ENCODE measurements at places on chromosomes 2 and 18.

GRCh38 chr2:128502638-128503246 lies 184.1 kb upstream of the HS6ST1 start:
- DNase-seq = no peak

- DNase-seq = no peak
These were observed 470.1 kb upstream of the RAB12 start for GRCh38 chr18:8139127-8139527.

DNA sequence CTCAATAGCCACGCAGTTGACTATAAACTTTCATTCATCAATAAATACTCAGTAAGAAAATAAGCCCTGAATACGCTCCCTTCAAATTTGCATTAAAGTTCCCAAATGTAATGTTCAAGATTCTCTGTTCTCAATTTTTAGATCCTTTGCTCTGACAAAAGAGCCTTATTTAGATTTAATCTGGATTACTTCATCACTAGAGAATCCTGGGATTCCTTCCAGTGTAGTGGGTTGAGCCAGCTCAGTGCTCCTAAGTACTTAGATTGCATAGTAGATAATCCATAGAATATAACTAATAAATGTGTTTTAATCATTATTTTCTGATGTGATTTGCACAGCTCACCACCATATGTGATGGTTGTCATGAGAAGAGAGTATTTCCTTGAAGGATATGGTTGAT lies 1286.2 kb downstream of the SUCLG1 start:
- no peak for DNase-seq

- no peak for DNase-seq
These were observed 151.5 kb upstream of the MAP3K20 start for GRCh38 chr2:172924097-172924660.

DNA sequence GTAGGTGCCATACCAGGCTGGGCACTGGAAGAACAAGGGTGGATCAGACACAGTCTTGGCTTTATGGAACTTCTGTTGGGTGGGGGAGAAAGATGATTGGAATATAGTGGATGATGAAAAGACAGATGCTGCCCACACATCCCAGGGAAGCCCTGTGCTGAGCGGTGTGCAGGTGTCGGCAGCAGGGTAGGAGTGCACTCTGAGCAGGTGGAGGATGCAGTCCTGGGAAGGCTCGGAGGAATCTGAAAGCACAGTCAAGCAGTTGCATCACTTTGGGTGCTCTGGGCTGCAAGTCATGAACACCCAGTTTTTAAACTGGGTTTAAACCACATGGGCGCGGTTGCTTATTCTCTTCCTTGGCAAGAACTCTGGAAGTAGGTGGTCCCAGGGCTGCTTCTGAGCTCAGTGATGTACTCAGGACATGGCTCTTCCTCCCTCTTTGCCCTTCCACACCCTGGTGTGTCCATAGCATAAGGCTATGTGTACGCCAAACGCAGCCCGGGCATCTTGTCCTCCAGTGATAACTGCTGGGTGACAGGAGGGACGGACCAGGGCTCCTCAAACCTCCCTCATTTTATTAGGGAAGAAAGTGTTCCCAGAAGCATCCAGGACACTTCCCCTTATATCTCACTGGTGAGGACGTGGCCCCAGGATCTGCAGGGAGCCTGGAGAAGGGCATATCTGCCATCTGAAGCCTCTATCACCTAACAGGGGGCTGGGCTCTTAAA lies 84.0 kb downstream of the SH3RF3 start:
- DNase-seq = no peak

DNA sequence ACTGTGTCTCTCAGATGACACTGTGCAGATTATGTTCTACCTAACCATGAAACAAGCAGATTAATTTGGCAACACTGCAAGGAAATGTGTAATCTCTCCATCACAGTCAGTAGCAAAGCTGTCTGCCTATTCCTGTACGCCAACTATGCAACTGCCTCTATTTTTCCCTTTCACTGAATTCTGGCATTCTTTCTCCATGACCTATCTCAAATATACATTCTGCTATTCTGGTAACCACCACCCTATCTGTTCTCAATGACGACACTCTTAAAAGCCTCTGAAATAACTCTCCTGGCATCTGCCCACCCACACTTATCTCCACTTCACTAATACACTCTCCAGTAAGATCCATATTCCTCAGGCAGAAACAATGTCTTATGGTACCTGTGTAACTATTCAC lies 78.7 kb downstream of the ABCA12 start:
- no peak for DNase-seq

DNA sequence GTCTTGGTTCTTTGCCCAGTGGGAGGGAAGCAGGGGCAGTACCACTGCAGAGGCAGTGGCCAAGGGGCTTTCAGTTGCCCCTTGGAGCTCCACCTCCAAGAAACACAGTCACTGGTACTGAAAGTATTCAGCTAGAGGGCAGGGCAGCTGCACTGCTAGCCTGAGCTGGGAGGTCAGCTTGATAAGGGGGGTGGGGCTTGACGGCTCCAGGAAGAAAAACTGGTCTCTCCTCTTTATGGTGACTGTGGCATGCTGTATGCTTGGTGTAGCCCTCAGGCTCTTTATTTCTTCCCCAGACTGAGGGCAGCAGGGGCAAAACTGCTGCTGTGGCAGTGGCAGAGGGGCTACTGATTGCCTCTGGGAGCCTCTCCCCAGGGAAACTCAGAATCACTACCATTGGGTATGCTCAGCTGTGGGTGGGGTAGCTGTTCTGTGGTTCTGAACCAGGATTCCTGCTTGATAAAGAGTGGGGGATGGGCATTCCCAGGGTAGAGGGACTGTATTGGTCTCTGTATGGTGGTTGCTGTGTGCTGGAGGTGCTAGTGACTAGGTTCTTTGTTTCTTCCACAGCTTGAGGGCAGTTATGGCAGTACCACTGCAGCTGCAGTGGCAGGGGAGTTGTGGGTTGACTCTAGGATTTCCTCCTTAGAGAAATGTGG lies 134.6 kb upstream of the SCN7A start:
- no peak for DNase-seq

DNA sequence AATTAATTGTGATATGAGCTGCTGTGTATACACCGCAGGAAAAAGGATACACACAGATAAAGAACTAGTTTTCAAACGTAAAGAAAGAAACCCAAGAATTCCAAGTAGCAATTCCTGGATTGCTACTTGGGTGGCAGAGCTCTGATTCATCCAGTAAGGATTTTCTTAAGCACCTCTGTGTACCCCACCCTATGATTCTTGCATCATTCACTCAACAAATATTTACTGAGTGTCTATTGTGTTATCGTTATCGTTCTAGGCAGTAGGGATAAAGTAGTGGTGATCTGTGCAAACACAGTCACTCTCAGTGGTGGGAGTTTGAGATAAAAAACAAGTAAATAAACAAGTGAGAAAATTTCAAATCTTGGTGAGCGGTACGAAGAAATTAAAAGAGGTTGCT lies 4.9 kb upstream of the TMEM200C start:
- no peak for DNase-seq

GRCh38 chr2:118084491-118085089 lies 3.7 kb upstream of the INSIG2 start:
- DNase-seq = no peak

DNA sequence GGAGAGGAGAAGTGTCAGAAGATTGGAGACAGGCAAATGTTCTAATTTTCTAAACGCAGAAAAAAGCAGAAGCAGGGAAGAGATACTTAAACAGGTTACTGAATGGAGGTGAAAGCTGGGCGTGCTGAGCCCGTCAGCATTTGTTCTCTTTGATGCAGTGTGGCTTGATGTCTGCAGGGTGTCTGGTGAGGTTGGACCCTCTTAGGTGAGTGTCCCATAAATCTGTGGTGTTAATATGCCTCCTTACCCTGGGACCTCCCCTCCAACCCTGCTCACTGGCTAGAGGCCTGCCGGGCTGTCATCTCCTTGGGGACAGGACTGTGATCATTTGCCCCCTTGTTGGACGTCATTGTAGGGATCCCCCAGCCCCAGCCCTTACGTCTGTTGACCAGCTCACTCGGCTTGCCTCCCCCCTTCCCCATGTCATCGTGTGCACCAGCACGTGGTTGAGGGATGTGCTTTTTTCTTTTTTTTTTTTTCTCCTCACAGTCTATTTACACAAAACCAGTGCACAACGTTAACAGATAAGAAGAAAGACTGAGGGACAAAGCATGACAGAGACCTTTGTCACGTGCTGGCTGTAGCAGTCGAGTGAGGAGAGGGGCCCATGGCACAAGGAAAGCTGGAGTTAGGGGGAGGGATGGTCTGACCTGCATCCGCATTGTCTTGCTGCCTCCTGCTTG lies 56.4 kb downstream of the NCK2 start:
- no peak for DNase-seq

GRCh38 chr2:236239276-236240065 lies 24.7 kb downstream of the ASB18 start:
- DNase-seq = no peak

DNA sequence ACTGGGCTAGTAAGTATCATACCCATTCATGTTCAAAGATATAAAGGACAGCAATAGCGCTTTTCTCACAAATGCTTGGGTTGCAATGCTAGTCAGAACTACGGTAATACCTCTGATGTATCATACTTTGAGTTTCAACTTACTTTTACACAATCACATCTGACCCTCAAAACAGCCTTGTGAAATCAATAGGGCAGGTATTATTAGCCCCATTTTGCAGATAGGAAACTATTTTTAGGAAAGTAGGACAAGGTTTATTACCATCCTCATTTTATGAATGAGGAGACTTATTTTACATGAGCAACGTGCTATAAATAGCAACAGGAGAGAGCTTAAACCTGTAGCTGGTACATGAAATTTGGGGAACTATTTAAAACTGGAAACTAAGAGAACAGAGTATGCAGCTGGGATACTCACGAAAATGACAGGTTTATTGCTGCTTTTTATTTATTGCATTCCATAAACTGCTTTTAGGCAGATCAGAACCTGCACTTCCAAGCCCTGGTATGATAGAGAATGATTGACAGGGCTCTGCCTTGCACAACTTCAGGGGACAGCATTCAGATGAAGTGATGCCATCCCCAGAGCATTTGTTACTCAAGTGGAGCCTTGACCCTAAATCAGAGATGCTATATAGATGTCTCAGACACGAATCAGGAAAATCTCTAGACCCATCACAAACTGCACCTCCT lies 42.4 kb upstream of the PPM1B start:
- DNase-seq = no peak

DNA sequence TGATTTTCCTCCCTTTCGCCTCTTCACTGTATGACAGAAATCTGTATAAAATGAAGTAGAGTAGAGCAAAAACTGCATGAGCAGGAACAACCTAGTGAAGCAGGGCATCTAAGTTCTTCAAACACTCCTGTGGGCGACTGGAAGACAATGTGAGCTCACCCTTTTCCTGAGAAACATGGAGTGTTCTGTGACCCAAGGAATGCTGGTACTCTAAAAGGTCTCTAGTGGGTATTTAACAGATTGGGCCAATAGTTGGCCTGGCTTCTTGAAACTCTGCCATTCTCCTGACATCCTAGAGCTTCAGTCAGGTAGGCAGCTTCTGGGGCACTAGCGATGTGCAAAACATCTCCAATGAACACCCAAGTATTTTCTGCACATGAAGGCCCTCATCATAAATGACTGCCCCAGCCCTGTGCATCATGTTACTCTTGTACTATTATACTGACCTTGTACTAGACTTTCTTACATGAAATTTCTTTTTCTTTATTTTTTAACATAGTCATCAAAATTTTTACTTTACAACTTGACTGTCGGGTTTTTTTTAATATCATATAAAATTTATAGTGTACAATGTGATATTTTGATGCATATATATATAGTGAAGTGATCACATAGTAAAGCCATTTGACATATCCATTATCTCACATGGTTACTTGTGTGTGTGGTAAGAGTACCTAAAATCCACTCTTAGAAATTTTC lies 294.6 kb upstream of the SESTD1 start:
- no peak for DNase-seq

GRCh38 chr2:170226216-170226615 lies 48.3 kb downstream of the MYO3B start:
- DNase-seq = no peak

All from mesothelial cell of epicardium (in vitro differentiated cells).